ENCODE measurements at places on chromosomes 5 and 9.

GRCh38 chr5:179763215-179763945 is 30.4 kb upstream of the LTC4S start:
- no peak for DNase-seq

DNA sequence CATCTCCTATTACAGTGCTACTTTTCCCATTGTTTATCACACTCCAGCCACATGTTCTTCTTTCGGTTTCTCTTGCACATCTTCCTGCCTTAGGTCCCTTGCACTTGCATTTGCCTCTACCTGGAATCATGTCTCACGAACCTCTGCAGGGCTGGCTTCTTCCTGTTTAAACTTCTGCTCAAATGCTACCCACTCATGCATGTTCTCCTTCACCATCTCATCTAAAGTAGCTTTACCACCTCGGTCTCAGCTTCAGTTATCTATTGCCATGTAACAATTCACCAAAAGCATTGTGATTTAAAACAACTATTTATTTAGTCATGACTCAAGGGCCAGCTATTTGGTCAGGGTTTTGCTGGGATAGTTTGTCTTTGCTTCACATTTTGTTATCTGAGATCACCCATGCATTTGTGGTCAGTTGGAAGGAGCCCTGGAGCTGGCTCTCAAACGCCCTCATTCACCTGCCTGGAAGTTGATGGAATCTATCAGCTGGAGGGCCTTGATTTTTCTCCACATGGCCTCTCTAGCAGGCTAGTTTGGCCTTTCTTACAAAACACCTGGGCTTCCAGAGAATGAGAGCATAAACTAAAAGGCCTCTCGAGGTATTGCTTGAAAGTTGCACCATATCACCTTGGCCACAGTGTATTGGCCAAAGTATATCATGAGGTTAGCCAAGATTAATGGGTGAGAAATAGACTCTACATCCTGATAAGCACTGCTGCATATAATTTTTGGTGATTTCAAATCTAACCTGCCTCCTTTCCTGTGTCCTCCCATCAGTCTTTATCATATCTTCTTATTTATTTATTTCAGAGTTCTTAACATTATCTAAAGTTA is 21.4 kb downstream of the SPINK1 start:
- no peak for DNase-seq

DNA sequence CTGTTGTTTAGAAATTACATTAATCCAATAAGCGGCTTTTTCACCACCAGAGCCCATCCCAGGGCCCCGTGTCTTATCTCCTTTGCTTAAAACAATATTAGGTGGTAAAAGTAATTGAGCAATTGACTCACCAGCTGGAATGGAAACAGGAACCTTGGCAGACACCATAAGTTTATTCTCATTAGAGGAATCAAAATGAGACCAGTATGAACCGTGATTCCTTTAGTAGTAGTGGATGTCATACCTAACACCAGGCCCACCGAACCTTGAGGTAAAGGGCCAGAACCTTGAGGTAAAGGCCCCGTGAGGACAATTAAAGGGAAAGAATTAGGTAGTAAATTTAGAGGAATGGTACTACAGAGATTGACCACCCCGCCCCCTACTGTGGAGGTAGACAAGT is 16.5 kb downstream of the HSDL2 start:
- DNase-seq, result no peak

DNA sequence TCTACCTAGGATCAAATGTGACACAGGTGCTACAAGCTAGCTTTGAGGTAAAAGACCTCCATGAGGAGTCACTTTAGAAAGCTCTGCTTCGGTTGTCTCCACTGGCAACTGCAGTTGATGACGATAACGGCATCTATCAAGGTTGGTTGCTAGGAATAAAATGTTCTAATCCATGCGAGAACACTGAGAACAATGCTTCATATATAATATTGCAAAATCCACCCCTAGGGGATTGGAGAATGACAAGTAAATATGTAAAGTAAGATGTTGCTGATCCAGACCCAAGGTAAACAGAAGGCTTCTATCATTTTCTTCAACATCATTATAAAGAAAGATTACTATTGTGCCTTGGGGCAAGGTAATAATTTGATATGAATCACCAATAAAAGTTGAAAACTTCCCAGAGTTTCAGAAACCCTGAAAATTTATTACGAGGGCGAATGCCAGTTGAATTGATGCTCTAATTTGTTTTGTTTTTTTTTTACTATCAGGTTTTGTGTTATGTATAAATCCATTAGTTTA is 1003.4 kb downstream of the CDH18 start:
- DNase-seq, result no peak

DNA sequence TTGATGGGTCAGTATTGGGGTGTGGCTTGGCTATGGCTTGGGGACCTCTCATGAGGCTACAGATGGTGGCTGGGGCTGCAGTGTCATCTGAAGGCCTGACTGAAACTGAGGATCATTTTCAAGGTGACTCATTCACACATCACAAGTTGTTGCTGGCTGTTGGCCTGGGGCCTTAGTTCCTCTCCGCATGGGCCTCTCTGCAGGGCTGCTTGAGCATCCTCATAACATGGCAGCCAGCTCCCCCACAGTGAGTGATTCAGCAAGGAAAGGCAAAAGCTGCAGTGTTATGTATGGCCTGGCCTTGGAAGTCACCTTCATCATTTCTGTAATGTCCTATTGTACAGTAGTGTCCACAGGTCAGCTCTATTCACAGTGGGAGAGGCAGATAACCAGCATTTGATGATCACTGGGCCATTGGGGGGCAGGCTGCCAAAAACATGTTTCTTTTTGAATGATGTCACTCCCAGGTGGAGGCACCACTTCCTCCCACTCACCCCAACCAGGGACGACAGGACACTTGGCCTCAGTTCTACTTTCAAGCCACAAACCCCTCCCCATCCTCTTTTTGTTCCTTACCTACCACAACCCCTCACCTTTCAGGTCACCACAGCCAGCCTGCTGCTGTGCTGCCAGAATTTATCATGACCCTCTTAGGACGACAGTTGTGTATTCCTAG is 14.4 kb downstream of the FGD3 start:
- no peak for DNase-seq

DNA sequence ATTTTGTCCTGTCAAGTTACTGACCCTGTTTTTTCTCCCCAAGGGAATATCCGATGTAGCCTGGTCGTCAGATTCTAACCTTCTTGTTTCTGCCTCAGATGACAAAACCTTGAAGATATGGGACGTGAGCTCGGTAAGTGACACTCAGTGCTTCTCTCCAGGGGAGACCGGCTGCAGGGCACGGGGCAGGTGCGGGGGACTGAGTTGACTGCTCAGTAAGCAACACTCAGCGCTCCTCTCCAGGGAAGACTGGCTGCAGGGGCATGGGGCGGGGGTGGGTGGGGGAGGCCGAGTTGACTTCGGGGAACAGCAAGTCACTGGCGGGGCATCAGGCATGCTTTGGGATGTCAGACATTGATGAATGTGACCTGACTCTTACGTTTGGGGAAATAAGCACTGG is 6.0 kb downstream of the WDR5 start:
- DNase-seq, result no peak

GRCh38 chr5:1168796-1169195 is 32.6 kb upstream of the SLC6A19 start:
- DNase-seq, result no peak

DNA sequence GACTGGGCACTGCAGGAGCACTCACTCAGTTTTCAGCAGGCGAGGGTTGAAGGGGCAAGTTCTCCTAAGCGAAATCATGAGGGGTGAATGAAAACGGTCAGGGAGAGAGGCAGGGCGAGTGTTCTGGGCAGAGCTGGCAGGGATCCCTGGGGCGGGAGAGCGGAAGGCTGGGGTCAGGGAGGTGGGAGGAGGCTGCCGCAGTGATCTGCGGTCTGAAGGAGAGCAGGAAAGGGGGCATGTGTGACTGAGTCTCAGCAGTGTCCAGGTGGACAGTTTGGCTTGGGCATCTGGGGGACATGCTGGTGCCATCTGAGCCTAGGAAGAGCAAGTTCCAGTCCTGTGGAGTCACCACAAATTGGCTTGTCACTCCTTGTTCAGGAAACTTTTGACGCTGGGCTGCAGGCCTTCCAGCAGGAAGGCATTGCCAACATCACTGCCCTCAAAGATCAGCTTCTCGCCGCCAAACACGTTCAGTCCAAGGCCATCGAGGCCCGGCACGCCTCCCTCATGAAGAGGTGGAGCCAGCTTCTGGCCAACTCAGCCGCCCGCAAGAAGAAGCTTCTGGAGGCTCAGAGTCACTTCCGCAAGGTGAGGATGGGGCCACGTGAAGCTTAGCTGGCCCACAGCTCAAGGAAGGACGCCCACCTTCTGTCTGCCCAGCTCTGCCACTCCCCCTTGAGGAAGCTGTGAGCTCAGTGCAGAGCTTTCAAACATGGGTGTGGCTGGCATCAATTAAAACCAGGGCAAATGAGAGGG is 31.1 kb downstream of the DYNC2I2 start:
- DNase-seq, result no peak

GRCh38 chr5:14225173-14225834 is 82.2 kb downstream of the TRIO start:
- DNase-seq, result no peak

- DNase-seq, result no peak
Observed at GRCh38 chr9:90722071-90722470, 79.4 kb upstream of the DIRAS2 start.

- no peak for DNase-seq
Observed at GRCh38 chr5:8034852-8035251, 165.9 kb downstream of the MTRR start.

DNA sequence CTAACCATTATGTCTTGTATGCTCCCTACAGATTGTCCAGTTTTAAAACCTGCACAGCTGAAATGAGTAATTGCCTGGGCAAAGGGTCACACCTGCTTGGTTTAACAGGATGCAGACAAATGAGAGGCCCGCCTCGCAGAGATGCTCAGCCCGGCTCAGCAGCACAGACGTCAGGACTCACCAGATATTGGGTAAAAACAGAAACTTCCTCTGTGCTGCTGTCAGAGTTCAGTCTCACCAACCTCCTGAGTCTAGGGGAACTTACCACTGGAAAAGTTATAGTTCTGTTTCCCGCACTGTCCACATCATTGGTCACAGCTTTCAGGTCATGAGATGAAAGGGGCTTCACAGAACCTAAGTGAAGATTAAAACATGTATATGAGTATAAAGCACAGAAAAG is 152.5 kb downstream of the ESM1 start:
- DNase-seq, result no peak

DNA sequence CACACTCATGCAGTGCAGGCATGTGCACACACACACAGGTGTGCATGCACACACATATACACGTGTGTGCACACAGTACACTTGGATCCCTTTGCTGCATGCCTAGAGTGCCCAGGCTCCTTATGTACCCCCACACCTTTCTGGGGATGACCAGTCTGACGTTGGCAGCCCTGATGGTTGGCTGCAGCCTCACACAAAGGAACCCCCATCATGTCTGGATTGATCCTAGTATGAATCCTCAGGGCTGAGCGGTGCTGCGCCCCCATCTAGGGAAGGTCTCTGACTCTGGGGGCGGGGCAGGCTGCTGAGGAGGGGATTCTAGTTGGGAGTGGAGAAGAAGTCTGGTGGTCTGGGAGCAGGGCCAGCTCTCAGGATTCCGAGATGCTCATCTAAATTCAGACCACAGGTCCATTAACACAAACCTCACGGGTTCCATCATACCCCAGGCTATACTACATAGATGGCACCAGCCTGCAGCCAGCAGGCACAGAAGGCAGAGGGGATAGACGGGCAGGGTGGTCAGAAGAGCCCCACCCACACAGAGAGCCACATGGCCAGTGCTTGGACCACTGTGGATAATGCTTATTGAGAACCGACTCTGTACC is 50.5 kb upstream of the OLFM1 start:
- DNase-seq, result no peak

DNA sequence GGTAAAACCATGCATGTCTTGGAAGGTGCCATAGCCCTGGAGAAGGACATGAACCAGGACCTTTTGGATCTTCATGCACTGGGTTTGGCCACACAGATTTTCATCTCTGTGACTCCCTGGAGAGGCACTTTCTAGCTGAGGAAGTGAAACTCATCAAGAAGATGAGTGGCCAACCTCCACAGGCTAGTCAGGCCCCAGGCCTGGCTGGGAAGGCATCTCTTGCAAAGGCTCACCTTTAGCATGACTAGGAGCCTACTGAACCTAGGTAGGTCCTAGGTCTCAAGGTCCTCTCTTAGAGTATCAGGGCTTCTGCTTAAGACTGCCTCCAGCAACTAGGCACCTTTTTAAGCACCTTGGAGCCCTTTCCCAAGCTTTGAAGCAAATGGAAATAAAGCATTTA is 1448.7 kb upstream of the ACO1 start:
- DNase-seq, result no peak

DNA sequence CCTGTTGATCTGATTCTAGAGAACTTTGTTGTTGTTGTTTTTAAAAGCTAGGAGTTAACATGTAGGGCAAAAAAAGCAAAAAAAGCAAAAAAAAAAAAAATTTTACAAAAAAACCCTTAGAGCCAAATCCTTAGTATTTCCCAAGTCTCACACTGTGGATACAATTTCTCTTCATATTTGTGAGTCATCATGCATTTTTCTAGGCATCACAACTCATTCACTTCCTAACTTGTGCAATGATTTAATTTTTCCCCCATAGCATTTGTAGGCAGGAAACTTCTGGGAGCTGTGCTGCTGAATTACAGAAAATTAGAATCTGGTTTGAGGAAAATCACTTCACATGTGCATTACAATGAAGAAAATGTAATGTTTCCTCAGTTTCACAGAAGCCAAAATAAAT is 91.9 kb downstream of the MARCHF3 start:
- DNase-seq, result no peak

- DNase-seq, result no peak
Observed at GRCh38 chr5:138686668-138687067, 66.6 kb upstream of the CTNNA1 start.

GRCh38 chr5:643811-644271 is 31.7 kb downstream of the CEP72 start:
- DNase-seq, result peak; percentile 55

- DNase-seq, result no peak
Observed at GRCh38 chr5:126987271-126987899, 43.0 kb downstream of the MARCHF3 start.

- DNase-seq, result no peak
Observed at GRCh38 chr5:176779537-176779936, 30.8 kb upstream of the UNC5A start.

DNA sequence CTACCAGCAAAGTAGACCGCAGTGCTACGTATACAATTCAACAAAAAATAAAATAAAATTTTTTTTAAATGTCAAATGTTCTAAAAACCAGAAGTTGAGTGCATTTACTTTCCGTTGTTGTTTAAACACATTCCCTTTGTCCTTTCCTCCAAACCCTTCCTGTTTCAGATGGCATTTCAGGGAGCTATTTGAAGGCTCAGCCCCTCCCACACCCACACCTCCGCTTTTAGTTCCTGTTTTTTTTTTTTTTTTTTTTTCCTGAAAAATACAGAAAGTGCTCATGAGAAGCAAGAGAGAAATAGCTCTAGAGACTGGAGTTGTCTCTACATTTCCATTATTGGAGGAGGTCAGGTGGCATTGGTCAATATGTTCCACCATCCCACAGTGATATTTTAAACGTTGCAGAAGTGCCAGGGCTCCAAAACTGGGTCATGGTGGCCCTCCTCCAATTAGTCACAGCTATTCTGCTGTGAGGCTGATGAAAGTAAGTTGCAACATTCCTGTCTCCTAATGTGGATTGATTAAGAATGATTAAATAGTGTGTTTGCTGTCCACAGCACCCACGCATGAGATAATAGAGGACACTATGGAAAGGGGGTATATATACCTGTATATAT is 106.9 kb downstream of the GABRG2 start:
- no peak for DNase-seq
